ENCODE measurements at places on chromosomes 12 and 14. TPM values are rescaled to one million over a fixed set of nuclear protein-coding genes. Genes with fewer than 3 reads are reported as not detected.

C14orf180 gene
- not detected for total RNA-seq

P3H3 gene
- total RNA-seq = 28.7 TPM

PPP1R1A gene
- total RNA-seq = 0.09 TPM

RNASE2 gene
- total RNA-seq = not detected

VSIG10 gene
- 17.0 TPM for total RNA-seq

PRICKLE1 gene
- 0.61 TPM for total RNA-seq

ITGB7 gene
- total RNA-seq = 0.30 TPM

GZMB gene
- total RNA-seq = not detected

SUSD6 gene
- total RNA-seq = 7.7 TPM

AQP6 gene
- 0.02 TPM for total RNA-seq

HOXC12 gene
- total RNA-seq = not detected

GLT8D2 gene
- total RNA-seq = 0.16 TPM

HNF1A gene
- total RNA-seq = 2.8 TPM

OTOGL gene
- total RNA-seq = not detected

VWF gene
- total RNA-seq = 0.27 TPM

NFE2 gene
- total RNA-seq = not detected

CLEC2B gene
- 1.3 TPM for total RNA-seq

PLEKHA5 gene
- total RNA-seq = 8.3 TPM
